Omental fat pad (tissue), 4 donors: ENCODE measurements at places on chromosomes 1 and 21. TPM values are rescaled to one million over a fixed set of nuclear protein-coding genes. Genes with fewer than 3 reads are reported as not detected.
A peak's percentile ranks its signal among the peaks of the same experiment; 100 is the strongest.

ITPKB gene
- 22.2 TPM for total RNA-seq

DNA sequence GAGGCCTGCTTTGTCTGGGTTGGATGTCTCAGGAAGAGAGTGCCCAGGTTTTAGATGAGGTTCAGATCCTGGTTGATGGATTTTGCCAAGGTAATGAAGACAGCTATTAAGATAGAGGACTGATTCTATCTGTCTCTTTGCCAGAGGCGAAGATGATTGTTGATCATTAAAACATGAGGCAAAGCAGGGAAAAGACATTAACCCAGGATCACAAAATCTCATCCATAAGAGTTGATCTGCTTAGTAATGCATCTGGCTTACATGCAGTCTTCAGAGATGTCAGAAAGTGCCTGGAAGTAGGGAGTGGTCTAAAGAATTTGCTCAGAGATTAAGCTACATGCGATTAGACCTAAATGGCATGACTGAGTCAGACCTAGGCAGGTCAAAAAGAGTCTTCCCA, 229.6 kb upstream of the PLD5 start:
- no peak for DNase-seq

- no peak for DNase-seq
Observed at GRCh38 chr1:58702261-58703141, 2.6 kb upstream of the MYSM1 start.

AUNIP gene
- not detected for total RNA-seq

- DNase-seq: no peak
Observed at GRCh38 chr1:51472359-51472758, 46.7 kb downstream of the EPS15 start.

TENT5C gene
- total RNA-seq: 6.5 TPM

GBP7 gene
- not detected for total RNA-seq

- no peak for DNase-seq
Observed at GRCh38 chr1:151158751-151159251, 2.4 kb downstream of the TNFAIP8L2 start.

GRCh38 chr21:40881767-40882166, 34.8 kb upstream of the DSCAM start:
- DNase-seq: no peak

CYP4A11 gene
- total RNA-seq: not detected

- no peak for DNase-seq
Observed at GRCh38 chr21:25639551-25640201, 618 bp downstream of the JAM2 start.

SPATA45 gene
- not detected for total RNA-seq

PTAFR gene
- total RNA-seq: 8.2 TPM

- DNase-seq: no peak
Observed at GRCh38 chr1:167510244-167510643, 8.1 kb downstream of the CD247 start.

DNA sequence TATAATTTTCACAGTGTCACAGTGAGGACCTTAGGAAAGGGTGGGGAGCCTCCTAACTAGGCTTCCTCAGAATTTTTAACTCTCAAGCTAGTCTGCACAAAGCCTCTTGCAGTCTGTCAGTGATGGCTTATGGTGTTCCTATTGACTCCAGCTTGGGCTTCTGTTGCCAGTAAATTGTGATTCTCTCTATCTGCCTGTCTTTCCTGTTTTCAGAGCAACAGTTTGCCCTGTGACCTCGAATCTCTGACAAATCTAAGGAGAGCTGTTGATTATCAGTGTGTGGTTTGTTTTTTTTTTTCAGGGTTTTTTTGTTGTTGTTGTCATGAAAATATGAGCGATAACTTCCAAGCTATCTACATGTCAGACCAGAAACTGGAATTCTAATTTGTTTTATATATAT, 423.2 kb upstream of the B3GALT2 start:
- no peak for DNase-seq

KCNA10 gene
- total RNA-seq: not detected

KIAA1614 gene
- 2.5 TPM for total RNA-seq

- DNase-seq: no peak
Observed at GRCh38 chr1:65255656-65256050, 53.7 kb upstream of the DNAJC6 start.

DNA sequence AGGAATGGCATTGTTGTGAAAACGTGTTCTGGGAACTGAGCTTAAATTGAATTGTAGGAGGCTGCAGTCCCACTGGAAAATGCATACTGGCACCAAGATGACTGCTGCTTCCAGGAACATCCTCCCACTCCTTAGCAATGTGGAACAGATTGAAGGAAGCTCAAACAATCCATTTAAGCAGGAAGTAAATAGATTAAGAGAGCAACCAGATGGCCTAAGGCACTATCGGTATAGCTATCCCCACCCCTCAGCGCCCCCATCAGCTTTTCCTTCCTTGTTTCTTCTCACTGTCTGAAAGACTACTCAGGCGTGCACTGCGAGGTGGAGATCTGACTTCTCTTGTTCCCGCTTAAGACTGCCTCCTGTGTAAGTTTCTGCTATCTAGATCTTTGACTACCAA, 4.0 kb upstream of the IFI16 start:
- DNase-seq: no peak

RABGAP1L gene
- 34.0 TPM for total RNA-seq

DNA sequence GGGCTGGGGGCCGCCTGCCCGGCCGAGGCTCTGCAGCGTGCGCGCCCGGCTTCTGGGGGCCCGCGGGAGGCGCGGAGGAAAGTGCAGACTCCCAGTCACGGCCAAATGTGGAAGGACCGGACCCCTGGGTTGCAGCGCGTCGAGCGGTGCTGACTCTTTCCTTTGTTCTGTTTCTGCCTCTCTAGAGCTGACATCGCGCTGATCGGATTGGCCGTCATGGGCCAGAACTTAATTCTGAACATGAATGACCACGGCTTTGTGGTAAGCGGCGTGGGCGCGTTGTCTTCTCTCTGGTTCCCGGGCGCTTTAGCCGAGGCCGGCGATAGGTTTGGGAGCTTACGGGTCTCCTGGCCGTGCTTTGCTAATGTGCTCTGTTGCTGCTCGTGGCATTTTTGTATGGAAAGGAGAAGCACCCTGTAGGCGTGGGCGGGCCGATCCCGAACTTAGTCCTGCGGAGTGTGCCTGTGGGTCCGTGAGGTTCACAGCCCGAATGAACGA, 629 bp downstream of the PGD start:
- no peak for DNase-seq

- no peak for DNase-seq
Observed at GRCh38 chr1:192524223-192524622, 51.4 kb upstream of the RGS1 start.

DNA sequence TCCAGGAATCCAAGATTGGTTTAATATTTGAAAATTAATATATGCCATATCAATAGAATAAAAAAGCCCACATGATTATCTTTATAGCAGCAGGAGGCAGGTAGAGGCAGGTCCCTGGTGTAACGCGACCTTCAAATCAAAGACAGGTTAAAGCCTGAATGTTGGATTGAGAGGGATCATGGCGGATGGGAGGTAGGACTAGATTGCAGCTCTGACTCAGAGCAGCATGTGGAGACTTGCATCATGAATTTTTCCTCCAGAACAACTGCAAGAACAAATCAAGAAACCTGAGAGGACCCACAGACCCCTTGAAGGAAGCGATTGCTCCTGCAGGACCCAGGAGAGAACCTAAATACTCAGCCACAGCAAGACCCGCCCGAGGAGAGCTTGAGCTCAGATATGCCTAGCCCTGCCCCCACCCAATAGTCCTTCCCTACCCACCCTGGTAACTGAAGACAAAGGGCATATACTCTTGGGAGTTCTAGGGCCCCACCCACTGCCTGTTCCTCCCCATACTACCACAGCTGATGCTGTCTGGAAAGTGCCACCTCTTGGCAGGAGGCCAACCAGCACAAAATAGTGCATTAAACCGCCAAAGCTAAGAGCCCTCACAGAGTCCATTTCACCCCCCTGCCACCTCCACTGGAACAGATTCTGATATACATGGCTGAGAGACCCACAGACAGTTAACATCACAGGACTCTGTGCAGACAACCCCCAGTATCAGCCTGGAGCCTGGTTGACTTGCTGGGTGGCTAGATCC, 19.5 kb downstream of the S100B start:
- no peak for DNase-seq

NBPF15 gene
- 26.7 TPM for total RNA-seq

DNA sequence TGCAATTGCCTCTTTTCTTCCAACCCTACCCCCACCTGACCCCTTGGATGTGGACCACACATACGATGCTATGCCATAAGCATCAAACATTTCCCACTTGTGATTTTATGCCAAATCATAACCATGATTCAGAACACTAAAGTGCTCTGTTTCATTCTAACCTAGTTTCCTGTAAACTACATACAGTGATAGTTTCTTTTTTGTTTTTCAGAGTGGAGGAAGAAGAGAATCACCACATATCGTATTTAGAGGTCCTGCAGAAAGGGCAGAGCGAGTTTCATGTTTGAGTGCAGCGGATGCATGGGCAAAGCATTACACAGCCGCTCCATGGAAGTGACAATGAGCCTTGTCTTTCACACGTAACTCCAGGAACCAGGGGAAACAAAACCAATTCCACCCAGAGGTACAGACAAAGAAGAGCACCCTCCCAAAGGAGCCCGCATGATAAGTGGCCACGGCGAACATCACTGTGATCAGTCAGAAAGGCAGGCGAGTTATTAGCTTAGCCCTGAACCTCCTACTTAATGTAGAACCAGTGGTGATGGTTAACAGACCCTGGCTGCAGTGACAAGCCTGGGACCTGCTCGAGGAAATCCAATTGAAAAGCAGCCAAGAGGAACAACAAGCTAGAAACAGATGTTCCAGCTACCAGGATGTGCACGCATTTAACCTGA, 64.0 kb upstream of the ZNF281 start:
- no peak for DNase-seq

- DNase-seq: peak; percentile 86
Observed at GRCh38 chr1:147599362-147600118, 58.2 kb downstream of the BCL9 start.

DNA sequence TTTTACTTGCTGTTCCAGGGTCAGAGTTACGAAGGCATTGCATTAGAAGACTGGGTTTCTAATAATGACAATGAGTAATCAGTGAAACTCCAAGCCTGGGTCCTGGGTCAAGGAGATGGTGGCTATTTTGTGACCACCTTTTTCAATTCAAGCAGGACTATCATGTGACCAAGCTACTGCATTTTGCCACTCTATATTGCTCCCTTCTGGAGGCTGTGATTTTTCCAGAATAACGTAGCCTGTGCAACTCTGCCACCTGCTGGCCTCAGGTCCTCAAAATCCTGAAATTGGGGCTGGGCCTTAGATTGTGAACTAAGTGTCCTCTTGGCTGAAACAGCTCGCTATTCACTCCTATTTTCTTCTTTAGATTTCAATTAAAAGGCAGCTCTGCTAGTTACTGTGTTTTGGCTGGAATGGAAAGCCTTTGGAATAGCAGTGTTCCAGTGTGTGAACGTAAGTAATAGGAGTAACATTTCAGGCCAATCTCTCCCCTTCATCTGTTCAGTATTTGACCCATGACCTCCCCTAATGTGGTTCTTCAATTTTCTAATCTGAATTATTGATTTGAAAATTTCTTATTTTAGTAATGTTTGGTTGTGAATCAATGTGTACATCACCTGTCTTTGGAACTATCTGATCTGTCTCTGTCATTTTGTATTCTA, 52.9 kb upstream of the CD46 start:
- no peak for DNase-seq

- DNase-seq: no peak
Observed at GRCh38 chr1:156356262-156356874, 12.6 kb upstream of the RHBG start.

DNA sequence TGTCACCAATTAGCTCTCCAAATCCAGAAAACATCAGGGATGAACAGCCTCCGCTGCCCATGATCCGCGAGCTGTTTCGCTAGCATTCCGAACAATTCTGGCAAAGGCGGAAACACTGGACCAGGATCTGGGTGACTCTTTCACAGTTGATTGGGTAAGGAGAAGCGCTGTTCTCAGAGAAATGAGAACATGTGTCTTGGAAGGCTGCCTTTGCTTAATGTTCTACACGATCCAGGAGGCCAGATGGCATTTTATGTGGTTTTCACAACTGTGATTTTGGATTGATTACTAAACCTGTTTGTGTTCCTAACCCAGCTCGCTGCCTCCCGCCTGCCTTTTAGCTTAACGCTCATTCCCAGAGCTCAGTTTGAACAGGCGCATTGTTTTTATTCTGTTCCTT, 144.0 kb downstream of the KIF26B start:
- DNase-seq: no peak

CFHR3 gene
- total RNA-seq: not detected

PGLYRP3 gene
- not detected for total RNA-seq

GRCh38 chr1:109821221-109821669, 57.5 kb upstream of the EPS8L3 start:
- peak; percentile 60 for DNase-seq

- no peak for DNase-seq
Observed at GRCh38 chr1:159892944-159893343, 7.0 kb downstream of the CFAP45 start.

PDE9A gene
- total RNA-seq: 7.8 TPM

DNA sequence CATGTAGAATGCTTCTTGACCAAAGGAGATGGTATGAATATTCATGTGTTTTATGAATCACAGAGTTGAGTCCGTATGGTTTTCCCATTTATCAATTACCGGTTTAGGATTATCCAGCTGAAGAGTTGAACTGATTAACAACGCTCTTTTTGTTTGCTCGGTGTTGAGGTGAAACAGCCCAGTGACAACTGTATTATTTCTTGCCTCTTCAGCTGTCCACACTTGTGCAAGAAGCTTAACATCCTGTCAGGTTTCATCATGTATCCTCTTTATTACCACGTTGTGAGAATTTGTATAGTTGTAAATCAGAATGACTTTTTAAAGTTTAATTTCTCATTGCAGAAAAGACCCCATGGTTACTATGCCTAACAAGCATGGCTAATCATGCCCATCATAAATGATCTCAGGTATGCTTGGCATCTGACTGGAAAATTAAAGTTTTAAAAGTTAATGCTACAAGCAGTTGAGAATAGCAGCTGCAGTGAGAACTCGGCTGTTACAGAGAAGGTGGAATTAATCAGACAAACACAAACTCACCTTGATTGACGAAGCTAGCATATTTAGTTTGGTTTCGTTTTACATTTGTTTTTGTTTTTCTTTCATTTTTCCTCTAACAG, 563.2 kb upstream of the ADGRL2 start:
- DNase-seq: no peak

PUM1 gene
- total RNA-seq: 73.8 TPM

- DNase-seq: no peak
Observed at GRCh38 chr21:20554785-20555184, 443.4 kb upstream of the NCAM2 start.

DNA sequence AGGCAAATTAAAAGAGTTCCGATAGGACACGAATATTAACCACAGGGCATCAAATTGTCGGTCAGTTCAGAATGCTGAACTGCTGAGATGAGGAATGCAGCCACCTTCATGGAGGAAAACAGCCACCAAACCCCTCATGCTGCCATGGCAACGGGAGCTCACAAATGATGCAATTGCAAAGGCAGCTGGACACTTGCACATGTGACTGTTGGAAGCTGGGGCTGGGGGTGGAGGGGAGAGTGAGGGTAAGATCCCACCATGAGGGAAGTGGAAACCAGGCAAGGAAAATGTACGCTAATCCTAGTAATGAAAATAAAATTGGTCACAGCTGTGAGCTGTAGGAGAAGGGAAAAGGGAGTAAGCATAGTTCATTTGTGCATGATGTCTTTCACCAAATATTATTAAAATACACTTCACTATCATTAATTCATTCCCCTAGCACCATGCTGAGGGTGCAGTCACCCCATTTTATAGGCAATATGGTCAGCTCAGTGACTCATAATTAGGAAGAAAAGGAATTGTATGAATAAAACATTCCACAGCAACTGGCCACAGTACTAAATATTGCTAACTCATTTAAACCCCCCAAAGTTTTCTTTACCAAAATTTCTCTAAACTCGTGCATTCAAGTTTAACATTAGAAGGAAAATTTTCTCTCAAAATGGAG, 15.3 kb downstream of the BECN2 start:
- no peak for DNase-seq

- DNase-seq: no peak
Observed at GRCh38 chr1:26155370-26156284, 3.3 kb upstream of the FAM110D start.
